ENCODE measurements at places on chromosomes 1 and 21.

GRCh38 chr1:6028042-6028850 is 17.4 kb upstream of the KCNAB2 start:
- no peak for DNase-seq

GRCh38 chr1:184368354-184368753 is 18.5 kb upstream of the C1orf21 start:
- no peak for DNase-seq

GRCh38 chr1:30259631-30260030 is 463.8 kb downstream of the MATN1 start:
- DNase-seq: no peak

GRCh38 chr1:164638492-164639202 is 79.7 kb downstream of the PBX1 start:
- no peak for DNase-seq

DNA sequence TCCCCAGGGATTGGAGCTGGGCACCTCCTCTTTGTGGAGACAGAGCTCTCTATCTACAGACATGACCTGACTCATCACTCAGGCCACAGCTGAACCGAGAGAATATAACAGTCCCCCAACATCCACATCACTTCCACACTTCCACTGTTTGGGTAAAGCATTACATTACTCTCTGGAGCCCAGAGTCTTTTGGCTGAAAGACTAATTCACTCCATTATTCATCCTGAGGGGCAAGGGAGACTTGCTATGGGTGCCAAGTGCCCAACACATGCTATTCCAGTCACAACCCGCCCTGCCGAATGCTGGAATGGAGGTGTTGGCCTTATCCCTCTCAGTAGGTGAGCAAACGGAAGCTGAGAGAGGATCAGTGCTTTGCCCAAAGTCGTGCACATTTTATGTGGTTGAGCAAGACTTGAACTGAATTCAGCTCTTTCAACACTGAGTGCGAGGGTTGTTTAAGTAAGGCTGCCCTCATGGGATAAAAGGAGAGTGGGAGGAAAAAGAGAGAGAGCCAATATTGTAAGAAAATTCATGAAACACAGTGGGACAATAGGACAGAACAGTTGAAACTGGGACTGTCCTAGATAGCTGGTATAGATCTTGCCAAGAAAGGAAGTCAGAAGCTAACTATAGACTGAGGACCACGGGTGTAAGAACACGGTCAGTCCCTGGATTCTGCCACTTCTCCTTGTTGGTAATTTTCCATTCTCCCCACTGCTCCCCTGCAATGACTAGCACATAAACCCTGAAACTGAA is 13.5 kb upstream of the CHI3L1 start:
- no peak for DNase-seq

GRCh38 chr1:228994676-228995594 is 259.7 kb downstream of the RHOU start:
- DNase-seq: no peak

- no peak for DNase-seq
Measured at GRCh38 chr1:225482421-225482950, 54.6 kb upstream of the LBR start.

DNA sequence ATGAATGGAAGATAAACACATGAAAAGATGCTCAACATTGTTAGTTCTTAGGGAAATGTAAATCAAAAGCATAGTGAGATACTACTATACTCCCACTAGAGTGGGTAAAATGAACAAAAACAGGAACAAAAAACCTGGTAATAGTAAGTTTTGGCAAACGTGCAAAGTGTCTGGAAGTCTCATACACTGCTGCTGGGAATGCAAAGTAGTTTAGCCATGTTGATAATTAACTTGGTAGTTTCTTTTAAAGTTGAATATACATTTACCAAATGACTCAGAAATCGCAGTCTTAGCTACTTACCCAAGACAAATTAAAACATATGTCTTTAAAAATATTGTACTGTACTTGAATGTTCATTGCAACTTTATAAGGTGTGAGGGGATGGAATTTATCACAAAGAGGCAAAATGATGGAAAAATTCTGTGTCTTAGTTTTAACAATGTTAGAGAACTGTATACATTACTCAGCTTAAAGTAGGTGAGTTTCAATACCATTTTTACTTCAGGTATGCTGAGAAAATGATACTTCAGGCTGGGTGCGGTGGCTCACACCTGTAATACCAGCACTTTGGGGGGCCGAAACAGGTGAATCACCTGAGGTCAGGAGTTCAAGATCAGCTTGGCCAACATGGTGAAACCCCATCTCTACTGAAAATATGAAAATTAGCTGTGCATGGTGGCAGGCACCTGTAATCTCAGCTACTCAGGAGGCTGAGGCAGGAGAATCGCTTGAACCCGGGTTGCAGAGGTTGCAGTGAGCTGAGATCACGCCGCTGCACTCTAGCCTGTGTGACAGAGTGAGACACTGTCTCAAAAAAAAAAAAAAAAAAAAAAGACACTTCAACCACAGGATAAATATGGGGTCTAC is 102.3 kb downstream of the PDE4B start:
- DNase-seq: no peak

- no peak for DNase-seq
Measured at GRCh38 chr1:177928194-177928593, 41.7 kb downstream of the SEC16B start.

DNA sequence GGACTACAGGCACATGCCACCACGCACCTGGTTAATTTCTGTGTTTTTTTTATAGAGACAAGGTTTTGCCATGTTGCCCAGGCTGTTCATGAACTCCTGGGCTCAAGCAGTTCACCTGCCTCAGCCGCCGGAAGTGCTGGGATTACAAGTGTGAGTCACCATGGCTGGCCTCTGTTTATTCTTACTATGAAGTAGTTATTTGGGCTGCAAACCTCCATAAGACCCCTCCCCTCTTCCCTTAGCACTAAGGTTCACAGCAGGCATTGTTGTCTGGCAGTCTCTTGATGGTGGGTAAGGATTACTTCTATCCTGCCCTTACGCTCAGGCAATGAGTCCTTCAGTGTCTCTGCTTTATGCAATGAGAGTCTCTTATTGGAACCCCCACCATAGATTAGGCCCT is 51.8 kb downstream of the ANGPTL1 start:
- DNase-seq: no peak

GRCh38 chr1:118290571-118290970 is 105.5 kb upstream of the SPAG17 start:
- DNase-seq: no peak

DNA sequence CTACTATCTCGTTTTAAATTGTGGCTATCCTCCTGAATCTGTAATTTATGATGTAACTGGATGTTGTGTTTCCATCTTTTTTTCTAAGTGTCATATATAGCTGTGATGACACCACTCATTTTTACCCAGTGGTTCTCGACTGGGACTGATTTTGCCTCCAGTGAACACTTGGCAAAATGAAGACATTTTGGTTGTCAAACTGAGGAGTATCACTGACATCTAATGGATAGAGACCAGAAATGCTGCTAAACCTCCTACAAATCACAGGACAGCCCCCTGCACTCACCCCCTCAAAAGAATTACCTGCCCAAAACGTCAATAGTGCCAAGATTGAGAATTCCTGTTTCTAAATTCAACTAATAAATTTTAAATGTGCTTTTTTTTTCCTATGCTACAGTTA is 1.9 kb downstream of the TRMT13 start:
- no peak for DNase-seq

DNA sequence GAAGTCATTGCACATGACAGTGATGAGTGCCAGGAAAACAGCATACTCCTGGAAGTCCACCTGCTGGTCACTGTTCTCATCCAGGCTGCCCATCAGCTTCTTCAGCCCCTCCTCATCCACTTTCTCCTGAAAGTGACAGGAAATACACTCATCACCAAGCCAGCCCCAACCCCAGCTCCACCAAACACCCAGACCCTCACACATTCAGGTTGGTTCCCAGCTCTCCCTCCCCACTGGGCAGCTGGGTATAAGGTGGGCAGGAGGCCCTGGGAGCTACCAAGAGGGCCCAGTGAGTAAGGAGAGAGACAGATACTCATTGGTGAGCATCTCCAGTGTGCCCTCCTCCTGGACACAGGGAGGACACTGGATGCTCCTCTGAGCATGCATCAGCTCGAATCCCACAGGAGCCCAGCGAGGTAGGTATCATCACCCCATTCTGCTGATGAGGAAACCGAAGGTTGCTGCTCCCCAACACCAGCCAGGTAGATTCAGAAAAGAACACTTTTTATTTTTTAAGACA is 4.1 kb downstream of the S100A2 start:
- no peak for DNase-seq

DNA sequence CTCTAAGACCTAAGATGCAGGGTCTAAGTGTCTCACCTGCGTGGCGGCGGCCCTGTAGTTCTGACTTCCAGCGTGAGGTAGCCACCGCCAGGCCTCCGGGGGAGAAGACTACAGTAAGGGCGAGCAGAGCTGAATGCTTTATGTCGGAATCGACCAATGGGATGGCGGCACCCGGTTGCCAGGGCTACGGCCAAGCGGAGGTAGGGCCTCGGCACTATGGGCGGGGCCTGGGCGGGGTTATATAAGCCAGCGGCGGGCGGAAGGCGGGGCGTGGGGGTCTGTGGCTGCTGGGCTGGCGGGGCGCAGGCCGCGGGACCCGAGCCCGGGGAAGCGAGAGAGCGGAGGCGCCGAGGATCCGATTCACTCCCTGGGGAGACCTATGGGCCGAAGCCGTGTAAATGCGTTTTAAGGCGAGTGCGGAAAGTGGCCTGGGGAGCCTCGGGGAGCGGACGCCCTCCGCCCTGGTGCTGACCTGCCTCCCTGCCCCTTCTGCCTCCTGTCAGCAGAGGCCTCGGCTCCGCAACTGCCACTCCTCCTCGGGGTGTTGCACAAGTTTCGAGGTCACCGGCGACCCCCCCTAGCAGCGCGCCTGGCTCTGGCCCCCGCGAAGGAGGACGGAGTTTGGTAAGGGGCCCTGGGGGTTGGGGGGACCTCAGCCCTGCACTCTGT is at the start of gene AZIN2:
TSS of gene AZIN2 (plus strand) at position 269 of the 669 bp plus-strand sequence. CDS start 1,097 bp downstream, outside the sequence.
- DNase-seq: peak; percentile 82

DNA sequence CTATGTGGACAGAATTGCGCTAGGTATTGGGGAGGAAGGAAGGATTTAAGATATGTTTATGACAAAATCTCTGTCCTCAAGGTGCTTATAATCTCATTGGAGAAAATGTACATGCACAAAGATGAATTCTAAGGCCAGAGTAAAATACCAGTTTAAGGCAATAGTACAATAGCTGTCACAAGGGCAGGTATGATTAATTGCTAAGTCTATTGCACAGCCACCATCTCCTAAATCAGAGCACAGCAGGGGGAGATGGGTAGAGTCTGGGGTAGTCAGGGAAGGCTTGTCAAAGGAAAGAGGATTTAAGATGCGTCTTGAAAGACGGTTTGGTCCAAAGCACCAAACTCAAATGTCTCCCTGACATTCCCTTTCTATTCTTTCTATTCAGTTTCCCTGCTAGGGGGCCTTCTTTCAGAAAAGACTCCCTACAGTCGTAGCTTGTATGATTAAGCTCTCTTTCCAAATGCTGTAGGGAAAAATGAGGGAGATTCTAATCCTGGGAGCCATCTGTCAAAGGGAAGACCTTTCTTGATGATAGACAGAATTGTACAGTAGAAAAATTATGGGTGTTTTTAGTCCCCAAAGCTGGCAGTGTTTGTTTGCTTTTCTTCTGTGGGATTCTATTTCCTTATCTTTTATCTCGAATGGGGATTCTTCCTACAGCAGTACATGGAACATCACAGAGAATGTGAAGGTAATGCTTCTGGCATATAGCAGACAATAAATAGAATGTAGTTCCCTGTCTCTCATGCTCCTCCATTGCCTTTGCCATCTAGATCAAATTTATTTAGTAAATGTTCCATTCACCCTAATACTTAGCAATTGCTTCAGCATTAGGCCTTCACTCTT is 107.6 kb upstream of the NFIA start:
- no peak for DNase-seq

GRCh38 chr1:17434016-17434415 is 5.5 kb downstream of the RCC2 start:
- no peak for DNase-seq

GRCh38 chr1:57741521-57741920 is 317.7 kb upstream of the DAB1 start:
- no peak for DNase-seq

GRCh38 chr1:5727191-5727590 is 265.0 kb downstream of the NPHP4 start:
- DNase-seq: no peak

GRCh38 chr1:206771338-206771692 is 742 bp downstream of the IL19 start:
- no peak for DNase-seq

GRCh38 chr1:228804640-228805413 is 69.5 kb downstream of the RHOU start:
- DNase-seq: no peak

- DNase-seq: no peak
Measured at GRCh38 chr1:233614173-233614742, 352 bp downstream of the KCNK1 start.

DNA sequence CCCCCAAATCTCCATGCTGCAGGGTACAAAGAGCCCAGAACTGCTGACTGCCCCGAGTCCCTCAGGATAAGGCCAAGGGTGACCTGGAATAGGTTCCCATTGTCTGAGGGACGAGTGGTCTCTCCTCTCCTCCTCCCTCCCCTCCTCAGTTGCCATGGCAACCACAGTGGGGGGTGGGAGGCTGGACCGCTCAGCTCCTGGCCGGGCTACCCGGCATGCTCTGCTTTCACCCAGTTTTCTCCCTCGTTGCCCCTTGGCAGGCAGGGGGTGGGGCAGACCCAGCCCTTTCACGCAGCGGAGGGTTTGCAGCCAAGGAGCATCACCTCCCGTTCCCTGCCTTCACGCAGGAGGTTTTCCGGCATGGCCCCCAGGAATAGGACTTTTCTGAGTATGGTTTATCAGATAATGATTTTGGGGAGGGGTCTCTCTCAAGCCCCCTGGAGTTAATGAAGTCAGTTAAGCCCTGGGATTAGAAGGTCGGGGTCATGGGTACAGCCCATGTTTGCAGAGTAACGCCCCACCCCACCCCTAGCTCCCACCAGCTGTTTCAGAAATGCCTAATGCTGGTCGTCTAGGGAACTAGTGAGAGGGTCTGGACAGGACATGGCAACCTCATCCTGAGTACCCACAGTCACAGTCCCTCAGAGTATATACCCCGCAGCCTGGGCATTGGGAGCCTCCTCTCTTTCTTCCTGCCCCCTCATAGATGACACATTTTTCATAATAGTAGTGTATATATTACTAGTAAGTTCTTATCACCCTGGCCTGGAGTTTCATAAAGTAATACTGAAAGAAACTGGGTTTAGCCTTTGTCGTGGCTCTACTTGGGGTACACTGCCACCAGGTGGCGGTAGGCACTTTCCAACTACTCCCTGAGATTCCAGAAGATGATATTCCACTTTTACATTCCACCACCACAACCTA is 20.7 kb downstream of the C1QB start:
- peak; percentile 64 for DNase-seq

DNA sequence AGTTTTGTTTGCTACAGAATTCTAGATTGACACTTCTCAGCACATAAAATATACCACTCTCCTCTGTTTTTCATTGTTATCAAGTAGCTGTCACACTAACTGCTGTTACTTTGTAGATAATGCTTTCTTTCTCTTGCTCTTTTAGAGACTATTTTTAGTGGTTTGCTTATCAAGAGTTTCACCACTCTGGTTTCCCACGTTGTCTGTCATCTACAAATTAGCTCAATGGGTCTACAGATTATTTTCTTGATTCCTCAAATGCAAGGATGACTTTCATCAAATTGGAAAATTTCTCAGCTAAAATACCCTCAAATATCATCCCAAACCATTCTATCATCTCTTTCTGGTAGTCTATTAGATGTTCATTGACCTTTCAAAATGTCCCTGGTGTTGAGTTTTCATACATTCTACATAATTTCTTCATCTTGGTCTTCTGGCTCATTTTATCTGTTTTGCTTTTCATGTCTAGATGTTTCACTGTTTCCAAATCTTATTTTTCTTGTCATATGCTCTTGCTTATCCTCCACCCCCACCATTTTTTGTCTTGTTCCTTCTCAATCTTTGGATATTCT is 122.5 kb downstream of the TRIM33 start:
- no peak for DNase-seq

- DNase-seq: no peak
Measured at GRCh38 chr21:36852864-36853263, 113.6 kb downstream of the HLCS start.

All from HuH-7.5 (cell line).